Ascending aorta (tissue), 2 donors: ENCODE measurements at places on chromosomes 1 and 21. TPM values are rescaled to one million over a fixed set of nuclear protein-coding genes. Genes with fewer than 3 reads are reported as not detected.

- H3K4me3 ChIP-seq = no peak overlapping the region
- H3K4me1 ChIP-seq = no peaks in the 10 kb centered on the region
- no peak for DNase-seq
- H3K27me3 ChIP-seq = no peaks in the 10 kb centered on the region
- H3K36me3 ChIP-seq = no peaks in the 10 kb centered on the region
- H3K27ac ChIP-seq = no peak overlapping the region
Observed at GRCh38 chr21:41604583-41605041, 96.7 kb upstream of the TMPRSS2 start.

DNA sequence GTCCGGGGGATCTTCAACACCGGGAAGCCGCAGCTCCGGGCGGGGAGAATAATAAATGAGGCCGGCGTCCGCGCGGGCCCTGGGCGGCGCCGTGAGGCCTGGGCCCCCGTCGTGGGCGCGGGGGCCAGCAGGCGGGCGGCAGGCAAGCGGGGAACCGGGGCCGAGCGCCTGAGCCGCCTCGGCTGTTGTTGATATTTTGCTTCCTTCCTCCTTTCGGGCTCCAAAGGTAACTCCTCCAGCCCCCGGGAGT lies at the start of gene MEF2D:
TSS of gene MEF2D (minus strand) at position 233 of the 250 bp plus-strand sequence. CDS start 17,483 bp downstream, outside the sequence.
- DNase-seq = no peak
- peak within 1 kb of the TSS; percentile 100 for H3K27ac ChIP-seq
- H3K4me3 ChIP-seq = peak within 1 kb of the TSS; percentile 86
- peaks cover 5% of the 10 kb centered on the region for H3K36me3 ChIP-seq
- H3K27me3 ChIP-seq = no peaks in the 10 kb centered on the region

DNA sequence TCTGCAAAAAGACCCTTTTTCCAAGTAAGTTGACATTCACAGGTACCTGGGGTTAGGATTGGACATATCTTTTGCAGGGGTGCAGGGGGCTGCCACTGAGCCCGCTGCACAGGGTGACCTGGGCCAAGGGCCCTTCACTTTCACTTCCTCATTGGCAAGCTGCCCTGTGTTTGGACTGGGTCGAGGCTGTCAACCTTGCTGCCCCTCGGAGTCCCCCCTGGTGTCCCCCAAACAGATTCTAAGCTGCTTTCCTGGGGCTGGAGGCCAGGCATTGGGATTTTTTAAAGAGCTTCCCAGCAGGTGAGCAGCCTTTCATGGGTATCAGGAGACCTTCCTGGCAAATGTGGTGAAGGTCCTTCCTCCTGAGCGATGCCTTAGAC lies 7.9 kb upstream of the UMODL1 start:
- H3K4me3 ChIP-seq = no peak overlapping the region
- no peaks in the 10 kb centered on the region for H3K36me3 ChIP-seq
- no peak for DNase-seq
- H3K27ac ChIP-seq = no peak overlapping the region

DNA sequence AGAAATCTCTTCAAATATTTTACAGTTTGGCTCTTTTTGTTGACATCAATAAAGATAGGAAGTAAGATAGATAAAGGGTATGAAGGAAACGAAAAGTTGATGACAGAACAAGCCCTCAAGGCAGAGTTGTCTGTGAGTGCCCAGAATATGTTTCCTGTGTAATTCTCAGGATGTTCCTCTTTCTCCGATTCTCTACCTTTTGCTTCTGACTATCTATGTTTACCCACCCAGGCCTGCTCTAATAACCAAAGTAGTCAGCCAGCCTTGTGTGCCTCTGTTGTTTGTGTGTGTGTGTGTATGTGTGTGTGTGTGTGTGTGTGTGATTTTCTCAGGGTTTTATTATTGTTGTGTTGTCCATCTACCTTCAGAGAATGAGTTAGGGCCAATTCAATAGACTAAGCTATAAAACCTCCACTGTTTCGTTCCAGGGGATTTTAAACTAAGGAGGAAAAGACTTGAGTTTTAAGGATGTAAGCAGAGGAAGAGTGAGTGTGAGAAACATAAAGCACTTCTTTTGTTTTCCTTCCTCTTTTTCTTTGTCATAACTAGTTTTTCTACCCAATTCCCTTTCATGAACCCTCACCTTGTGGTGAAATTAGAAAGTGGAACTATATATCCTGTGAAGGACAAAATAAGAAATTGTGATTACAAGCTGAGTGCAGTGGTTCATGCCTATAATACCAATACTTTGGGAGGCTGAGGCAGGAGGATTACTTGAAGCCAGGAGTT lies 627.4 kb upstream of the NR5A2 start:
- H3K36me3 ChIP-seq = no peaks in the 10 kb centered on the region
- H3K4me3 ChIP-seq = no peak overlapping the region
- H3K27me3 ChIP-seq = no peaks in the 10 kb centered on the region

DNA sequence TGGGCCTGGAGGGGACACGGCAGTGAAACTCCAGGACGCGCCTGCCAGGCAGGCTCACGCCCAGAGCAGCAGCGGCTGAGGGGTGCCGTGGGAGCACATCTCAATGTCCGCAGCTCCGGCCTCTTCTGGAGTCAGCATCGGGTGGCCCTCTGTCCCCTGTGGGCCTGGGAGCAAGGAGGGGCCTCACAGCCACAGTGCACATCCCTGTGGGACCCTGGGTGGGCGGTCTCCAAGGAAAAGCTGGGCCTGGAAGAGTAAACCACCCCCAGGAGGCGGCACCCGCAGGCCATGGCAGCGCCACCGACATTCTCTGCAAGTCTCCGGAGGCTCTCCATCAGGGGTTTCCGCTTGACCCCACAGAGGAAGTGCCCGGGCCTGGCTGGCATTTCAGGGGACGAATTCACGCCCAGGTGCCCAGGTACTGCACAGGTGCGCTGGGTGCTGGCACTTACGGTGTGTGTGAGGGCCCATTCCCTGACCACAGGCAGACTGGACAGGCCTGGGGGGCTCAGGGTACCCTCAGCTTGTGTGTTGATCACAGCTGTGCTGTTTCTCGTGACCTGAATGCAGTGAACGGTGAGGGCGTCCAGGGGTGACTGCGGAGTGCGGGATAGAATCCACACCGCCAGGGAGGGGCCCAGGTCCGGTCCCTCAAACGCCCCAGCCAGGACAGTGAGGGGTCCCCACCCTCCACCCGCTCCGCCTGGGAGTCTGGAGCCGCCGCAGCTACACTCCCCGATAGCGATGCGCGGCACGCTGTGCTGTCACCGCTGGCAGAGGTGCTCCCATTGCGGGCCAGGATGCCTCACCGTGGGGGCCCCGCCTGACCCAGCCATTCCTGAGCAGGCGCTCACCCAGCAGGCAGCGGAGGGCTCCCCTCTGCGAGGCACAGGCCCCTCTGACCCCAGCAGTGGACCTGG lies 16.6 kb upstream of the RNF223 start:
- H3K27ac ChIP-seq = no peak overlapping the region
- no peak for DNase-seq
- no peaks in the 10 kb centered on the region for H3K27me3 ChIP-seq
- H3K4me3 ChIP-seq = no peak overlapping the region
- H3K36me3 ChIP-seq = no peaks in the 10 kb centered on the region
- H3K4me1 ChIP-seq = no peaks in the 10 kb centered on the region

DNA sequence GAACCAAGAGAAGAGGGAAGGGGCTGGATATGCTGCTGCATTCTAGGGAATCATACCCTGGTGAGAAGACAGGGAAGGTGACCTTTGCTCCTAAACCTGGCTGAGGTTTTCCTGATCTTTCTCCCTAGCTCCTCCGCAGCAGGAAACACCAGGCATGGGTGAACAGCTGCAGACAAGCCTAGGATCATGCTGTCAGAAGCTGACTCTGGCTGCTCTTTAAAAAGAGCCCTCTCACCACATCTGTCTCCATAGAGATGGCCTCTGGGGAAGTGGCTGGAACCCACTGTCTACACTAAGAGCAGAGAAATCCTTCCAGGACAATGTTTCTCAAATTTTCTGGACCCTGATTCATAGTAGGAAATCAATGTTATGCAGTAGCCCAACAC lies 57.6 kb downstream of the CD34 start:
- H3K27ac ChIP-seq = peak overlapping the region; percentile 74
- peaks cover 20% of the 10 kb centered on the region for H3K4me1 ChIP-seq
- H3K36me3 ChIP-seq = peaks cover 3% of the 10 kb centered on the region
- H3K27me3 ChIP-seq = no peaks in the 10 kb centered on the region
- peak; percentile 33 for DNase-seq

The ESPN gene
- total RNA-seq = 2.2 TPM

The LCE1F gene
- total RNA-seq = not detected

The C1QB gene
- total RNA-seq = 454 TPM
